ENCODE measurements at places on chromosomes 6 and 20.

- DNase-seq, result no peak
Observed at GRCh38 chr20:4809707-4810106, 88.0 kb downstream of the PRND start.

- no peak for DNase-seq
Observed at GRCh38 chr20:22408521-22409402, 175.6 kb downstream of the FOXA2 start.

DNA sequence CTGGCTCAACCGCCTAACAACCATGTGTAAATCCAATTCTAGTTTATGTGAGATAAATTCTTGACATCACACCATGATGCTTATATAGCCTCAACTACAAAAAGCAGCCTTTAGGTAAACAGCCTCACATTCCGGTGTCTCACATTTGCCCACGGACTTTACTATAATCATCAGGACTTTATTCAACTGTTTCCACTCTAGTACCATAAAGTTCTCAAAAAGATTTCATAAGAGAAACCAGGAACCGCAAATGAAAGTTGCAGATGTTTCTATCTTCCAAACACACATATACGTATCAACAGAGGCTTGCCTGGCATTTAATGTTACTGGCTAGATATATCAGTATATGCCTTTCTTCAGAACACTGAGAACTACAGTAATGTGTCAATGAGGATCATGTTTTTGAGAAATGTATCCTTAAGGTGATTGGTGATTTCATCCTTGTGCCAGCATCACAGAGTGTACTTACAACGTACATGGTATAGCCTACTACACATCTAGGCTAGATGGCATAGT lies 80.0 kb downstream of the EPB41L2 start:
- DNase-seq, result no peak

GRCh38 chr6:147700436-147701209 lies 192.1 kb downstream of the SAMD5 start:
- no peak for DNase-seq

- no peak for DNase-seq
Observed at GRCh38 chr6:29602564-29603361, 17.8 kb downstream of the OR2H2 start.

DNA sequence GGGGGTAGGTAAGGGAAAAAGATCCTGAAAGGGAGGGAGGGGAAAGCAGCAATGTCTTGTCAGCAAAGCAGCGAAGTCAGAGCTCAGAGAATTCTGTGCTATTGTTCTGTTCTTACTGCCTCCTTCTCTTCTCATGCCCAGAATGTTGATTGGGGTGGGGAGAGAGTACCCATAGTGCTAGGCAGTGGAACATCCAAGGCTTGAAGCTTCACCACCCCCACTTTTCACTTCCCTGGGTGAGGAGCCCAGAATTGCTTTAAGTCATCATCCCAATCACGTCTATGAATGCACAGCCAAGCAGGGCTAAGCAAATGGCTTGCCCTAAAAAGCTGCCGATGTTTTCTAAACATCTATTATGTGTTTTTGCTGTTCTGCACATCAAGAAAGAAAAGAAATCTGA lies 16.5 kb downstream of the REPS1 start:
- no peak for DNase-seq

DNA sequence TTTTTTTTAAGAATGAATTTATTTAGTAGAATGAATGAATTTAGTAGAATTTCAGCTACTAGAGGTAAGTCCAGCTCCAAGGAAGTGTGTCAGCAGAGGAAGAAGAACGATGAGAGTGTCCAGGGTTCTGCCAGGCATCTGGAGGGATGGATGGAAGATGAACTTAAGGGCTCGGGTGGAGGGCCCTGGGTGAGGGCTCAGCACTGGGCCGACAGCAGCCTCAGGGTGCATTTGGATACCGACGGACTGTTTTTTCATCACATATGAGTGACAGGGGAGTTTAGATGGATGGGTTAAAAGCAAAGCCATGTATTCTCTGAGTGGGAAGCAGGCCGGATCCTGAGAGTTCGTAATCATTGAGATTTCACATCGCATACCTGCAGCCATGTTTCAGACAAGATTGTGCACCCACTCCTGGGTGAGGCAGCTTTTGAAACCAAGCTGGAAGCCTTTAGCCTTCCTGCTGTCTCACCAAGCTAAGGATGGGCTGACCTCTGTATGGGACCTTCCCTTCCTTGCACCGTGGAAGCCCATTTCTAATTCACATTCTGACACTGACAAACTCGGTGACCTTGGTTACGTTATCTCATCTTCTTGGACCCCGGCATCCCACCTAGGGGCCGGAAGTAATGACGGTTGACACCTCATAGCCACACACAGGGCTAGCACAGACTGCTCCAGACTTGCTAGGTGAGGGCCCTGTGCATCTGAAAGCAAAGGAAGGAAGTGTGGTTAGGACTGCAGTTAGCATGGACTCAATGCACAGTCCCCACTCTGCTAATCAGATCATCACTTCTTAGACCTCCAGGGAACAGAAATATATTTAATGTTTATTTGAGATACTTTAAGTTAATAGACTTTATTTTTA lies 228.5 kb downstream of the SLC24A3 start:
- no peak for DNase-seq

DNA sequence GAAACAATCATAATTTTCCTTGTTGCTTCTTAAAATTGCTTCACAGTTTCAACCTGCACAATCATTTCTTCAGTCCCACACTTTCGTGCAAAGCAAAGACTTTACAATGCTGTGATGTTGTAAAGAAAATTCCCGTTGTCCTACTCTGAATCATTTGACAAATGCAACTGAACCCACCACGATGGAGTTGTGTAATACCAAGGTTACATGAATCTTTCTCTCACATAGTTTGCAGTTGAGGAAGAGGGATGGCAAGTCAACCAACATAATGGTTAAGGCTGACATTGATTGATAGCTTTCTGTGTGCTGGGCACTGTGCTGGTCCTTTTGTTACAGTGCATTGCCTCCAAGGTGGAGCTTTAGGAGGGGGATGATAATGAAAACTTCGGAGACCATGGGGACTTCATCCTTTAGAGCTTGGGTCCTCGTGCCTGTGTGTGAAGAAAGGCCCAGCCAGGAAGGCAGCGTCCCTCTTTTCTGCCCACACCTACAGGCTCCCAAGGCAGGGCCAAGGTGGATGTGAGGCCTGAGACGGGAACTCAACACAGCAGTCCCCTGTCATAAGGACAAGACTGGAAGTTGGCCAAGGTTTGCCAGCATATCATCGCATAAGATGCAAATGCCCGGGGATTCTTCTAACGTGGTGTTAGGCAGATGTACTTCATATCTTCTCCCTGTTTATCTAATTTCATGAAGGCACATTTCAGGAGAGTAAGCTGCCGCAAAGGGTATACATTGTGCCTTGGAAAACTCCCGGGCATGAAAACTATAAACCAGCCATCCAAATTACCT lies 96.9 kb downstream of the LY86 start:
- DNase-seq, result no peak

DNA sequence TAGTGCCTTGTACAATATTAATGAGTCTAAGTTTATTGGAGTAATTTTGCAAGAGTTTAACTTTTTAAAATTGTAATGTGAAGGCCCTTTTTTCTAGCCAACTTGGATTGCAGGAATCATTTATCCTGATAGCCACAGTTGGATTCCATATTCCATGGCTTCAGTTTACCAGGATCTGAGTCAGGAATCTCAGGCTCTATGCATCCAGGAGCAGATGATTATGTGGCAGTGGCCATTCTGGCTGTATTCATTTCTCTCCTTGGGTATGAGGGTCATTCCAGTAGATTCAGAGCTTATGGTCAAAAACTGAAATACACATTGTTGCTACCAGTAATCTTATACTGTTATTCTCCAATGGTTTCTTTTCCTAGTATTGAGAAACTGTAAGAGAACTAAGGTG lies 2.9 kb downstream of the AIG1 start:
- no peak for DNase-seq

GRCh38 chr6:12291071-12291838 lies 1.1 kb downstream of the EDN1 start:
- no peak for DNase-seq
